Left lung (tissue), 14 donors: ENCODE measurements at places on chromosomes 2 and 18.

GRCh38 chr2:10094271-10094814 lies 14.1 kb upstream of the CYS1 start:
- no peak overlapping the region for H3K4me3 ChIP-seq
- H3K36me3 ChIP-seq, result no peaks in the 10 kb centered on the region
- peaks cover 37% of the 10 kb centered on the region for H3K27me3 ChIP-seq
- no peak for DNase-seq

DNA sequence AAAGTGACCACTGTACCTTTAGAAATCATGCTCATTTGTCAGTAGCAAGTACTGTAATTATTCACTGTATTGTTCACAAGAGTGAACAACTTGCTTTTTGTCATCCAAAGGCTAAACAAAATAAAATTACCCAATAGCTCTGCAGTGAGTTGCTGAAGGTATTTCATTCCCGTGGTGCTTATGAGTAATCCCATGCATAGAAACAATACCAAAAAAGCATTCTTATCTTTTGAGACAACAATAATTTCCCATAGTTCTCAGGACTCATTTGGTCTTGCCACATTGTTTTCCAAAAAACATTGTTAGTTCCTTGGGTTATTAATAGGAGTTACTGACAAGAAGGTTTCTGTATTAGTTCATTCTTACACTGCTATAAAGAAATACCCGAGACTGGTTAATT lies 503.2 kb upstream of the FAM98A start:
- no peak overlapping the region for H3K4me3 ChIP-seq
- no peaks in the 10 kb centered on the region for H3K27me3 ChIP-seq
- no peak for DNase-seq
- no peak overlapping the region for H3K27ac ChIP-seq
- H3K36me3 ChIP-seq, result no peaks in the 10 kb centered on the region

GRCh38 chr2:121489284-121489683 lies 41.4 kb upstream of the RNU4ATAC start:
- no peak overlapping the region for H3K27ac ChIP-seq
- peak; percentile 13 for DNase-seq
- no peak overlapping the region for H3K4me3 ChIP-seq
- no peaks in the 10 kb centered on the region for H3K36me3 ChIP-seq
- H3K4me1 ChIP-seq, result peaks cover 25% of the 10 kb centered on the region

- no peaks in the 10 kb centered on the region for H3K4me1 ChIP-seq
- H3K27me3 ChIP-seq, result no peaks in the 10 kb centered on the region
- no peak for DNase-seq
- no peak overlapping the region for H3K27ac ChIP-seq
- H3K4me3 ChIP-seq, result no peak overlapping the region
Observed at GRCh38 chr2:155442755-155443372, 744.4 kb downstream of the KCNJ3 start.

- no peaks in the 10 kb centered on the region for H3K36me3 ChIP-seq
- no peak overlapping the region for H3K27ac ChIP-seq
- peaks cover 24% of the 10 kb centered on the region for H3K4me1 ChIP-seq
- DNase-seq, result no peak
Observed at GRCh38 chr2:37390777-37391176, 46.3 kb downstream of the QPCT start.

GRCh38 chr2:180003073-180003472 lies 4.0 kb downstream of the CWC22 start:
- peaks cover 56% of the 10 kb centered on the region for H3K4me1 ChIP-seq
- no peak overlapping the region for H3K4me3 ChIP-seq
- DNase-seq, result no peak
- H3K27me3 ChIP-seq, result no peaks in the 10 kb centered on the region
- no peak overlapping the region for H3K27ac ChIP-seq
- no peaks in the 10 kb centered on the region for H3K36me3 ChIP-seq

DNA sequence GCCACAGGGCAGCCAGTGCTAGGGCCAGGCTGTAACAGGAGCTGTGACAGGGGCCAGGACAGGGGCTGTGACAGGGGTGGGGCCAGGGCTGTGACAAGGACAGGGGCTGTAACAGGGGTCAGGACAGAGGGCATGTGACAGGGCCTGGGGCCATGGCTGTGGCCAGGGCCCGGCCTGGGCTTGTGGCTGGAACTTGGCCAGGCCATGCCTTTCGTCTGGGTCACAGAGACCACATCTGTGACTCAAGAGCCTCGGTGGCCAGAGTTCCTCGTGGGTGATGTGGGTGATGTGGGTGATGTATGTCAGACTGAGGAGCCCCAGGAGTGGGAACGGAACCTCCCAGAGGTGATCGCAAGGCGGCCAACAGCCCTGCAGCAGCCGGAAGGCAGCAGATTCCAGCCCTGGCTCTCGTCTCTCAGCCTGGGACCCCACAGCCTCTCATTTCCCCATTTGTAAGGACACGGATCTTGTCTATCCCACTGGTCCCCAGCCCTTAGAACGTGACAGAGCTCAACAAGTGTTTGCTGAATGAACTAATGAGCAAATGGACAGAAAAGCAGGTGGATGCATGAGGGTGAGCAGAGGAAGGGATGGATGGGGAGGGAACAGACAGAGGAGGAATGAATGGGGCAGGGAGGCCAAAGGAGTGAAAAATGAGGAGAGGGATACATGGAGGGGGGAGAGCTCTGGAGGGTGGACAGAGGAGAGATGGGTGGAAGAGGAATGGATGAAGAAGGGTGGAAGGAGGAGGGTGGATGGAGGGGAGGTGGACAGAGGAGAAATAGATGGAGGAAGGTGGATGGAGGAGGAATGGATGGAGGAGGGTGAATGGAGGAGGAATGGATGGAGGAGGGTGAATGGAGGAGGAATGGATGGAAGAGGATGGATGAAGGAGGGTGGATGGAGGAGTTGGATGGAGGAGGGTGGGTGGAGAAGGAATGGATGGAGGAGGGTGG lies 17.3 kb downstream of the ESPNL start:
- no peaks in the 10 kb centered on the region for H3K27me3 ChIP-seq
- H3K4me3 ChIP-seq, result no peak overlapping the region
- H3K27ac ChIP-seq, result no peak overlapping the region
- DNase-seq, result no peak

GRCh38 chr2:240465765-240466578 lies 30.5 kb downstream of the GPC1 start:
- DNase-seq, result no peak
- H3K36me3 ChIP-seq, result peaks cover 4% of the 10 kb centered on the region
- H3K27ac ChIP-seq, result no peak overlapping the region
- no peaks in the 10 kb centered on the region for H3K4me1 ChIP-seq

GRCh38 chr2:88058191-88058590 lies 2.6 kb upstream of the KRCC1 start:
- no peak overlapping the region for H3K27ac ChIP-seq
- peaks cover 30% of the 10 kb centered on the region for H3K4me1 ChIP-seq
- H3K36me3 ChIP-seq, result no peaks in the 10 kb centered on the region
- no peaks in the 10 kb centered on the region for H3K27me3 ChIP-seq
- no peak for DNase-seq

DNA sequence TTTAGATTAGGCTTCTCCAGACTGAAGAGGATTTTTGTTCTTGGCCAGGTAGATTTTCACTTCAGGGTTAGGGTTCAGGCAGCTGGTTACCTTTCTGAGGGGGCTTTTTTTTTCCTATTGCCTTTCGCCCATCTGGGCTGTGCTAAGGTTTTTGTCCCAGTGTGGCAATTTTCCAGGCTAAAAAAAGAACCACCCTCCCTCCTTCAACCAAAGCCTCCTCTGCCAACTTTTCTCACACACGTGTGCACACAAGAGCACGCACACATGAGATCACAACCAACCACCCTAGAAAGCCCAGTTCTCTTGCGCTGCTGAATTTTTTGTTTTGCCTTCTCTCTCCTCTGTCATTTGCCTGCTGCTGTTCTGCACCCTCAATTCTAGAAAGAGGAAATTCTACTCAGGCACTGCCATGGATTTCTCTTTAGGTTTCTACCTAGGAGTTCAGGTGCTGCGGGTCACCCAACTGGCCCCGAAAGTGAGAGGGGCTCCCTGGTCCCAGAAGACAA lies 8.5 kb upstream of the CXCR4 start:
- H3K27ac ChIP-seq, result no peak overlapping the region
- H3K4me3 ChIP-seq, result no peak overlapping the region
- no peak for DNase-seq
- no peaks in the 10 kb centered on the region for H3K36me3 ChIP-seq
- peaks cover 4% of the 10 kb centered on the region for H3K27me3 ChIP-seq

DNA sequence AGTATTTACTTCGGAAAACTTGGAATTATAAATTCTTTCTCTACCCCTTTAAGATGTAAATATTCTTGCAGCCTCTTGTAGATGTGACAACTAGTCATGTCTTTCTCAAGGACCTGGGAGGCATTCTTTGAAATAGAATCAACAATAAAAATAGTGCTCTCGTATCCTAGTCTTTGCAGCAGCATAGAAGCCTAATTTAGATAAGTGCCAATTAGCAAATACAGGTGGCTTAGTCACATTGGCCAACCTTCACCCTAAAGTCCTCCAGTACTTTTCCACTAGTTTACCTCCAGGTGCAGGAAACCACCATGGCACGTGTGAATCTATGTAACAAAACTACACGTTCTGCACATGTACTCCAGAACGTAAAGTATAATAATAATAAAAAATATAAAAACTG lies 3.5 kb upstream of the ZSWIM2 start:
- peaks cover 5% of the 10 kb centered on the region for H3K4me1 ChIP-seq
- DNase-seq, result no peak
- no peak overlapping the region for H3K27ac ChIP-seq
- no peaks in the 10 kb centered on the region for H3K27me3 ChIP-seq
- H3K36me3 ChIP-seq, result no peaks in the 10 kb centered on the region

DNA sequence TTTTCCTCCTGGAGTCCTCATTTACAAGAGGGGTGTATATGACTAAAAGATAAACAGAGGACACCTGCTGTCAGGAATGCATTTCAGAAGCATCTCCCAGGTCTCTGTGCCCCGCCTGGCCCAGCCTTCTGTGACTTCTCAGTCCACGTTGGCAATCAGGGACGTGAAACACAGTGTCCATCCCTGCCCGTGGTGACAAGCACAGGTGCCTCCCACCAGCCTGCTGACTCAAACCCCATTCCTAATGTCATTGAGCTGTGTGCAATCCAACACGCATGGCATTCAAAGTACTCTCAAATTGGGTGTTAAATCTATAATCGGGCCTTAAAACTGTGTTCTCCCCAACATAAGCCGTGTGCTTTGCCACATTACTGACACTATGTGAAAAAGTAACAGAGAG lies 343.2 kb downstream of the EIPR1 start:
- no peak for DNase-seq
- no peak overlapping the region for H3K4me3 ChIP-seq
- no peaks in the 10 kb centered on the region for H3K27me3 ChIP-seq
- no peaks in the 10 kb centered on the region for H3K36me3 ChIP-seq
- no peak overlapping the region for H3K27ac ChIP-seq

DNA sequence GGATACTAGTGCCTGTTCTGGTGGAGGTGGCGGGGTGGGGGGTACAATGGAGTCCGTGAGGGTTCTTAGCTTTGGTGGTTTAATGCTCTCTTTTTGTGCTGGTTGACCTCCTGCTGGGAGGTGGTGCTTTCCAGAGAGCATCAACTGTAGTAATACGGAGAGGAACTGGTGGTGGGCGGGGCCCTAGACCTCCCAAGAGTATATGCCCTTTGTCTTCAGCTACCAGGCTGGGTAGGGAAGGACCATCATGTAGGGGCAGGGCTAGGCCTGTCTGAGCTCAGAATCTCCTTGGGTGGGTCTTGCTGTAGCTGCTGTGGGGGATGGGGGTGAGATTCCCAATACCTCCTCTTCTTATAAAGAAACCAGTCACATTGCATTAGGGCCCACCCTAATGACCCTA lies 27.1 kb downstream of the CAMKMT start:
- H3K27me3 ChIP-seq, result no peaks in the 10 kb centered on the region
- DNase-seq, result peak; percentile 27
- H3K4me1 ChIP-seq, result no peaks in the 10 kb centered on the region
- H3K4me3 ChIP-seq, result no peak overlapping the region
- H3K27ac ChIP-seq, result no peak overlapping the region

DNA sequence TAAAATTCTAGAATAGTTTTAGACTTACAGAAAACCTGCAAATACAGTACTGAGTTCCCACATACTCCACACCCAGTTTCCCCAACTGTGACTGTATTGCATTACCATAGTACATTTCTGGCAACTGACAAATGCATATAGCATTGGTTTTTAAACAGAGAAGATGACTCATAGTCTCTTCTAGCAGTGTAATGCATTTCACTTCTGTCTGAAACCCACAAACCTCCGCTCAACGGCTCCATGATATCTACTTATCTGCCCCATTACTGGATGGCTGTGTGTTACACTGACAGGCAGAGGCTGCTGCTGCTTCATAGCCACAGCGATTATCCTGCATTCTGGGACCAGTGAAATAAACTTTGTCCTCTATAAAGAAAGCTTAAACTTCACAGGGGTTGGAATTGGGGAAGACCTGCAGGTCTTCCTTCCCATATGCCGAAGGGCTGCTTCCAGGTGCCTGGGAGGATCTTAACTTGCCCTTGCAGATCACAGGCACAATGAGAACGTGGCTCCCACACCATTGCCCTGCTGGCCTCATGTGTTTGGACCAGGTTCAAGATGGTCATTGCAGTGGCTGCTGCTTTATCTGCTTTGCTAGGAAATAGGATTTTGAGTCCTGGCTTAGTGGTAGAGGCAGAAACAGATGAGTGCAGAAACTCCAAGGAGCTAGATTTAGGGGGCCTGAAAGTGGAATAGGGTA lies 742.6 kb upstream of the HS6ST1 start:
- no peaks in the 10 kb centered on the region for H3K4me1 ChIP-seq
- no peaks in the 10 kb centered on the region for H3K27me3 ChIP-seq
- H3K36me3 ChIP-seq, result no peaks in the 10 kb centered on the region

DNA sequence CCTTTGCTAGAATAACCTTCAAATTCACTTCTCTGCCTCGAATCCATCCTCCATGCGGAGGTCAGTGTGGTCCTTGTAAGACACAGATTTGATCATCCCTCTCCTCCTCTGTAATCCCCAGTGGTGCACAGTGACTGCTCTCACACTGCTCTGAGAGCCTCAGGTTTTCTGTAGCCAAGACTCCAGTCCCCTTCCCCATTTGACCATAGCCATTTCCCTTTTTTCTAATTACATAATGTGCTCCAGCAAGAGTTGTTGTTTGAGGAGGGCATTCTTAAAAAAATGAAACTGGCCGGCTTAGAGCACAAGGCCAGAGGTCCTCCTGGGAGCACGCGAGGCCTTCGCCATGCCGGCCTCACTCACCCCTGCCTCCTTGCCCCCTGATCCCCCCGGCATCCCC lies 34.7 kb upstream of the LPIN1 start:
- no peak overlapping the region for H3K27ac ChIP-seq
- no peak for DNase-seq
- no peaks in the 10 kb centered on the region for H3K36me3 ChIP-seq
- peaks cover 8% of the 10 kb centered on the region for H3K4me1 ChIP-seq

- no peak for DNase-seq
- no peak overlapping the region for H3K27ac ChIP-seq
- peaks cover 14% of the 10 kb centered on the region for H3K4me1 ChIP-seq
- no peaks in the 10 kb centered on the region for H3K36me3 ChIP-seq
Observed at GRCh38 chr2:222736301-222736700, 64.8 kb downstream of the MOGAT1 start.
